ENCODE measurements at places on chromosomes 6 and 20.

- no peak for DNase-seq
Observed at GRCh38 chr20:48002517-48002970, 217.3 kb upstream of the SULF2 start.

DNA sequence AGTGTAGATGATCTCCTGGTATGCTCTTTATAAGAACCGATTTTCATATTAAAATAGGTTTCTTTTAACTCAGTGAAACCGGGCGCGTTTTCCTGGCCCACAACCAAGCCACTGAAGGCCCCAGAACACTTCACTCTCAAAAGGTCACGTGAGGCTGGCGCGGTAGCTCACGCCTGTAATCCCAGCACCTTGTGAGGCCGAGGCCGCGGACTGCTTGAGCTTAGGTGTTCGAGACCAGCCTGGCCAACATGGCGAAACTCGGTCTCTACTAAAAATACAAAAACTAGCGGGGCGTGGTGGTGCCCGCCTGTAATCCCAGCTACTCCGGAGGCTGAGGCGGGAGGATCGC is 402 bp upstream of the TAF8 start:
- DNase-seq, result no peak

DNA sequence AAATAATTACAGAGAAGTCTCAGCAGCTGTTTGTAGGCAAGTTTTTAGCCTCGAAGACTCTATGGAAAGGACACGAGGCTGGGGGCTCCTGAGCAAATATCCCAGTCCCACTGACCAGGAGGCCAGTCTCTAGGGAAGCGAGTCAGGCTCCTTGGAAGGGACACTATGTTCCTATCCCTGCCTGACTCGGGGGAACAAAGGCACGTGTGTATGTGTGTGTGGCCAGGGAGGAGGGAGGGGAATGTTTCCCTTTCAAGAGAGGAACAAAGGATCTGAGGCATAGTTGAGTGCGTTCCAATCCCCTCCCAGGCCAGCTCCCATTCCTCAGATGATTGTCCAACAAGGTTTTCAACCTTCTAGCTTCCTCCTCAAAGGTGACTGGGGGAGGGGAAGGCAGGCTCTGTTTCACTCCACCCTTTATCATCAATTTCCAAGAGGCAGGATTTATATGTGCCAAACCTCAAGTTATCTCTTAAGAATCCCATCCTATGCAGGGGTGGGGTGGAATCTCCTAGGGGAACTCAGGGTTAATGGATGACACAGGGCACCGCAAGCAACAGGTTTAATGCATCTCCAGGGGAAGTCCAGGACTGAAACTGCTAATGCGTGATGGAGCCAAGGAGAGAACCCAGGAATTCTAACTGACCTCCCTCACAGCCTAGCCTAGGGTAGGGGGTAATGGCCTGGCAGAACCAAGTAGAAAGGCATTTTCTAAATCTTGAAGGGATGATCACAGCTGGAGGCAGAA is 9.9 kb downstream of the BCL2L1 start:
- peak; percentile 90 for DNase-seq

GRCh38 chr6:138690975-138691594 is 82.5 kb upstream of the CCDC28A start:
- no peak for DNase-seq

DNA sequence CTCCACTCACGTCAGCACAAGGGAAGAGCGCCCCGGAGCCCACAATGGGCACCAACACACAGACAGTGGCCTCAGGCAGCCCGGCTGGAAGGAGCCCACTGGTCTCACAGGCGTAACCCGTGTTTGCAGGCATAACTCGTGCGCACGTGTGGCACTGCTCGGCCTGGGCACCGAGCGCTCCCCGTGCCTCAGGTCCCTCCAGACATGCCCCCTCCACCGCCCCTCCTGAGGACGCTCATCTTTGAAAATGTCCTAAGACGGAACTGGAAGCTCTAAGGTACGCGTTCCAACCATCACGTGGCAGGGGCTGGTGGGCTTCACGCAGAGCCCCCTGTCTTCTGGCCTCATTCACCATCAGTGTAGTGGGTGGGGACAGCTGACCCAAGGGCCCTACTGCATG is 44.6 kb downstream of the SSR1 start:
- DNase-seq, result no peak

- no peak for DNase-seq
Observed at GRCh38 chr6:144834426-144835038, 549.4 kb downstream of the UTRN start.

DNA sequence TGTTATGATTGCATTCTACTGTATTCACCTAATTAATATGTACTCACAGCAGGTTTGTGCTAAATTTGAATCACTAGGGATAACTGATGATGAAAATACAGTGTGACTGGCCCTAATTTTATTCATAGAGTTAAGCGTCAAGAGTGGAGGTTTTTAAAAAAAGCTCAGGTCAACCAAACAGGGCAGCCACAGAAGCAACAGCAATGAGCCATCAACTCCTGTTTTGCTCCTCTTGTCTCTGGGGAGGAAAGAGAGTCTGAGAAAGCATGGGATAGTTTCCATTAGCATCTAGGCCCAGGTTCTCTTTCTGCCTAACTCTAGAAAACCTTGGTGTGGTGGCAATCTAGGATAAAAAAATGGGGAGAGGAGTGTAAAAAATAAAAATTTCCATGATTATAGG is 122.1 kb downstream of the OGFRL1 start:
- no peak for DNase-seq

DNA sequence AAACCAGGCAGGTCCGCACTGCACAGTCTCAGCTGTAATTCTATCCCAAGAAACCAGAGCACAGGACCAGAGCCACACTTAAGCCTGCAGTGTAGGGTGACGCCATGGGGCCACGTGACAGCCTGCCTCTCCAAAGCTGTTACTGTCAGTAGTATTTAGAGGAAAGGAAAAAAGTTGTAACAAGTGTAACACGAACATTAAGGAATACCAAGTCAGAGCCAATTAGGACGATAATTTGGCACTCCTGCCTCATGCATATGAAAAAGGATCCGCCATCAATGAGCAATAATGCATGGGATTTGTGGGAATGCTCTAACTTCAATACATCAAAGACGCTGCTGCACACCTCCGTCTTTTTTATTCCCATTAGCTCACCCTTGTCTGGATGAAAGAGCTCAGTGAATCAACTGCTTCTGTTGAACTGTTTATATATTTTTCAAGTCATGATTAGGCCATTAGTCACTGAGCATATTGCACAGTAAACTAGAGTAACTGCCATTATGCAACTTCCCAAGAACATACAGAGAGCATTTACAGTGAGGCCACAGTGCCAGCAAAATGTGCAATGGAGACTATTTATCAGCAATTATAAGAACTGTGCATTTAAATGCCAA is 79.9 kb downstream of the ATXN1 start:
- peak; percentile 84 for DNase-seq

DNA sequence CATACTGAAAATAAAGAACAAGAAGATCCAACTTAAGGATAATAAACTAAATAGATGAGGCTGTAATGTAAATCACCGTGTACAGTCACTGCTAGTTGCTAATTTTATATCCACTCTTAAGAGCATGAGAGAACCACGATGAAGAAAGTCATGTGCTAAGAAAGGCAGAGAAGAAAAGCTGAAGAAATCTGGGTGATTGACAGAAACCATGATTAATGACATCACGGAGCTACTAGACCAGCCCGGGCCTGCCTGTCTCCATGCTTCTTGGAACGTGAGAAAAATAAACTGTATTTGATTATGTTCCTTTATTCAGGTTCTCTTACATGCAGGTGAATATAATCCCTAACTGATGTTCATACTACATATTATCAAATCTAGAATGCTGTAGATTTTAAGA is 84.2 kb upstream of the E2F3 start:
- no peak for DNase-seq

DNA sequence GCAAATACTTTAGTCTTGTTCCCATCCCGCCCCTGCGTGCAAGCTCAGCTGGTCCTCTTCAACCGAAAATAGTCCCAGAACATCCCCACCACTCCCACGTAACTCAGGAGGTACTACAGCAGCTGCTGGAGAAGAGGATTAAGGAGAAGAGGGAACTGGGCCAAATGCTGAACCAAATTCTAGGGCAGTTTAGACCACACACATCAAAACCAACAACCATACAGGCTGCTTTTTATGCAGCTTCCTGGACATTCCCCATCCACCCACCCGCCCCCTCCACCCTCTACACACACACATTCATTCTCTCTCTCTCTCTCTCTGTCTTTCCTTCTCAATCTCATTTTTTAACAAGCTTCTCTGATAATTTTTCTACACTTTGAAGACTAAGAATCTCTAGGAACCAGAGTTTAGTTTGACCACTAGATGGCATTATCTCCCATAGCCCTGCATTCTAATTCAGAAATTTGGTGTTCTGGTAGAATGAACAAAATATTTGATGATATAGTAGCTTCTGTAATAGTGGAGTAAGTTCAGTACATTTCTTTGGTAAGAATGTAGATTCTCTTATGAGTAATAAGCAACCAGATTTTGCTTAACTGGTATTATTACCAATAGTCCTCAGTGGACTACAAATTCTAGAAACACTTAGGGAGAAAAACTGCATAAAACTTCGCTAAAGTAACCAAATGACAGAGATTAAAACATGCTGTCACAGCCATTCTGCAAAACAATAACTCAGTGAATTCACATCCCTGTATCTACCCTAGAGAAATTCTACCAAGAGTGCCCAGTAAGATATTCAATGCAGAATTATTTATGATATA is 52.1 kb upstream of the BEND6 start:
- DNase-seq, result no peak

DNA sequence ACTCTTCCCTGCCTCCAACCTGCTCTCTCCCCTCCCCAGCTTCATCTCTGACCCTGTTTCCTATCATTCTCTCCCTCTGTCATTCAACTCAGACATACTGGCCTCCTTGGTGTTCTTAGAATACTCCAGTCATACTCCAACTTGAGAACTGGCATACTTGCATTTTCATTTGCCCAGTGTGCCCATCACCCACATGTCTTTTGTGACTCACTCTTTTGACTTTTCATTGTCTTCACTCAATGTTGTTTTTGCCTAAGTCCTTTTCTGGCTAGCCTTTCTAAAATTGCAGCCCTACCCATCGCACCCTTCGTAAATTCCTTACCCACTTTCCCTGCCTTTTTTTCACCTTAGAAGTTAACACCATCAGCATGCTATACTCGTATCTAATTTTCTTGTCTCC is 77.0 kb upstream of the CD2AP start:
- no peak for DNase-seq

GRCh38 chr20:11229772-11230171 is 556.0 kb upstream of the JAG1 start:
- peak; percentile 91 for DNase-seq

DNA sequence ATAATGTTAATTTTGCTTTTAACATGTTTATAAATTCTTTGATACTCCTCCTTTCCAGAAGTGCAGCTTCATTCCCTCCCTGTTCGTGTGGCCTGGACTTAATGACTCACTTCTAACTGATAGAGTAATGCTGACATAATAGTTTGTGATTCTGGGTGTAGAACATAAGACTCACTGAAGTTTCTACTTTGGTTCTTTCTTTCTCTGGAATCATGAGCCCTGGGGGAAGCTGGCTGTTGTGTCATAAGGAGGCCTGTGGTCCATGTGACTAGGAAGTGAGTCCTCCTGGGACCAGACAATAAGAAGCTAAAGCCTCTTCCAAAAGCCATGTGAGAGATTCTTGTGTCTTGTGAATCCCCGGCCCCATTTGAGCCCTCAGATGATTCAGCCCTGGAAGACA is 30.5 kb upstream of the HLA-G start:
- peak; percentile 19 for DNase-seq

DNA sequence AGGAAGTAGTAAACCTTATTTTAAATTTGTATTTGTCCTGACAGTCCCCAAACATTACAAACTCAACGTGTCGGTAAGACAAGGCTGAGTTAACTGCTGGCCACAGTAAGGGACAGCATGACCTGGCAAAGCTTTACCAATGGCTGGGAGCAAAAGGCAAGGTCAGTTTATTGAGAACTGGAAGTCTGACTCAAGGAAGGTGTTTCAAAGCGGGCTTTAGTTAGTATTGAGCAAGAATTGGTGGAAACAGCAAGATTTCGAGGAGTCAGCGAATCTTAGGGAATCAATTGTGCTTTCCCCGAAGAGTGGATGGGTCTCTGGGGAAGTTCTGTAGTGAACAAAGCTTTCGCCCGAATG is 885 bp upstream of the GZF1 start:
- DNase-seq, result no peak

DNA sequence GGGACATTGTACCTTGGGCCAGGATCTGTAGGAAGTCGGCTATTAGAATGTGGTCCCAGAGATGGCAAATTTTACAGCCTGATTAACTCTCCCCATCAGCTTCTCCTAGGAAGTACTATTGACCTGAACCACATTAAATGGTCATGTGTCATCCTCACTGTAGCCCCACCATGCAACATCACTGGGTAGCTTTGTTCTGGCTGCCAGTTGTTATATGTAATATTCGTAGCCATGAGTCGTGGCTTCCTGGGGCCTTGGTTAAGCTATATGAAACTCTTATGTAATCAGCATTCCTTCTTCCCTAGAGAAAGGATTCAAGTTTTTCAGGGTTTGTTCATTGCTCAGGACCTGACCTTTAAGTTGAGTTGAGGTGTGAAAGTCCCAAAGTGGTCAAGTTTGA is 125.7 kb downstream of the ANKS1A start:
- peak; percentile 64 for DNase-seq

DNA sequence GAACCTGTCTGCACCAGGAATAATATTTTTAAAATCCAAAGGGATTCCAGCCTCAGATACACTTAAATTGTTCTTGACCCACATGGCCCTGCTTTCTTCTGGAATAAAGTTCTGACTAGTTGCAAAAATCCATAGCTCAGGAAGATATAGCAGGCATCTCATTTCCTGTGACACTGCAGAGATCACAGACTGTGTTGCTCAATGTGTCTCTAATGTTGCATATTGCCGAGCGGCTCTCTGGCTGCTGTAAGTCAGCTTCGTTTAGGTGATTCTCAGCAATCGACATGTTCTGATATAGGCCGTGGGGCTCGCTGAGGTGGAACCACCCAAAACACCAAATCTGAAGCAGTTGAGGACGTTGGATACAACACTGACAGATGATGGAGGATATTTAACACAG is 498.3 kb upstream of the AGPAT4 start:
- DNase-seq, result no peak

GRCh38 chr6:71400852-71401251 is 112.2 kb downstream of the OGFRL1 start:
- DNase-seq, result no peak

- no peak for DNase-seq
Observed at GRCh38 chr20:30503992-30504570, 753.4 kb upstream of the DEFB115 start.

DNA sequence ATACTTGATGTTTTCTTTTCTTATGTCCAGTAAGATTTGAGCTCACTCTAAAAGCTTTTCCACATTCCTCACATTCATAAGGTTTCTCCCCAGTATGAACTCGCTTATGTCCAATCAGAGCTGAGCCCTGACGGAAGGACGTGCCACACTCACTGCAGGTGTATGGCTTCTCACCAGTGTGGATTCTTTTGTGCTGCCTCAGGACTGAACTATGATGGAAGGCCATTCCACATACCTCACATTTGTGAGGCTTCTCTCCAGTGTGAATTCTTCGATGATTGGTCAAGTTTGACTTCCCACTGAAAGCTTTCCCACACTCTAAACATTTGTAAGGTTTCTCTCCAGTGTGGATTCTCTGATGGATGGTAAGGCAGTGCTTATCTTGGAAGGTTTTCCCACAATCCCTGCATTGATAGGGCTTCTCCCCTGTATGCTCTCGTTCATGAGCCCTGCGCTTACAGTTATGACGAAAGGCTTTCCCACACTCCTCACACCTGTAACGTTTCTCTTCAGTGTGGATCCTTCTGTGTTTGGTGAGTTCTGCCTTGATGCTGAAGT is 9.9 kb downstream of the ZNF311 start:
- DNase-seq, result no peak
